Activated T-helper 1 cell treated with anti-CD3 and anti-CD28 coated beads, Interleukin-2, amount 50 U/mL, for 16 hours (primary cell): ENCODE measurements at places on chromosomes 7 and 10.
A peak's percentile ranks its signal among the peaks of the same experiment; 100 is the strongest.

DNA sequence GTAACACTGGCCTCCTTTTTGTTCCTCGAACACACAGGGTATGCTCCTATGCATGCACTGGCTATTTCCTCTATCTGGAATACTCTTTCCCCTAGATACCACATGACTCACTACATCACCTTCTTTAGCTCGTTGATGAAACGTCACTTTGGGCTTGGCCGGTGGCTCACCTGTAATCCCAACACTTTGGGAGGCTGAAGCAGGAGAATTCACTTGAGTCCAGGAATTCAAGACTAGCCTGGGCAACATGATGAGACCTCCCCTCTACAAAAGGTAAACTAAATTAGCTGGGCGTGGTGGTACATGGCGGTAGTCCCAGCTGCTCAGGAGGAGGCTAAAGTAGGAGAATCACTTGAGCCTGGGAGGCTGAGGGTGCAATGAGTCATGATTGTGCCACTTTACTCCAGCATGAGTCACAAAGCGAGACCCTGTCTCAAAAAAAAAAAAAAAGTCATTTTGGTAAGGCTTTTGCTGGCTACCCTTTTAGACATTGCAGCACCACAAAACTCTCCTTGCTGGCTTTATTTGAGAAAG lies 14.5 kb downstream of the ANKIB1 start:
- DNase-seq = no peak

DNA sequence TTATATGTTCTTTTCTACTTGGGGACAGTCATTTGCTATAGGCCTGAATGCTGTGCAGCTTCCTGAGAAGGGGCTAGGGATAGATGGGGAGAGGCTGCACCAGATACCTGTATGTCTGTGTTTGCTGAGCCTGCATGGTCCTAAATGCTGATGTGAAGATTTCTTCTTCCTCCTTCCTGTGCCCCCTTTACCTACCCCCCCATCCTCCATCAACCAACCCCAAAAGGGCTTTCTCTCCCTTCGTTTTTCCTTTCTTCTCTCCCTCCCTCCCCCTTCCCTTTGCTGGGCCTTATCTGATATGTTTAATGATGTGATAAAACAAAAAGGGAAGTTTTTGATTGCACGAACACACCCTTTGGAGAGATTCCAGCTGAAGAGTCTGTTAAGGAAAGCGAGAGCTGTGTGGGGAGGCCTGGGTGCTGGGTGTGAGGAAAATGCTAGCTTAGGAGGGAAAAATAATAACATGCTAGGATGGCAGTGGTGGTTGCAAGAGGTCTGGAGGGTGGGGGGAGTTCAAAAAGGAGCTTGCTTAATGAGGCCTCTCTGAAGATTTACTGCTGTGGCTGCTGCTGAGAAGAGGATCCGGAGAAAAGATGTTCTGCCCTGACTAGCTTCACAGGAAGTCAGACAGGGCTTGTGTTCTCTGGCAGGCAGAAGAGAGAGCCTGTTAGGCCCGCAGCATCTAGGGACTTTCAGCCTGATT lies 101.8 kb downstream of the SAMD9 start:
- no peak for DNase-seq

- DNase-seq = no peak
Measured at GRCh38 chr7:1964913-1965578, 267.7 kb downstream of the MAD1L1 start.

DNA sequence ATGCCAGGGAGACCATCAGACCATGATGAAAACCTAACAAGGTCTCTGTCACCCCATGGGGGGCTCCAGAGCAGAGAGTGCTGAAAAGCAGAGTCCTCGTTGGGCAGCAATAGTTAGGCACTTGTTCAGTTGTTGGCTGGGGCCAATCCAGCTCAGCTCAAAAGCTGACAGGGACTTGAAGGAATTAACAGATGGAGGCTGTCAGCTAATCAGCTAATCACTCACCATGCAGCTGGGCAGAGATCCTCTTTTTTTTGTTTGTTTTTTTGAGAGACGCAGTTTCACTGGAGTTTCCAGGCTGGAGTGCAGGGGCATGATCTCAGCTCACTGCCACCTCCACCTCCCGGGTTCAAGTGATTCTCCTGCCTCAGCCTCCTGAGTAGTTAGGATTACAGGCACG lies 18.1 kb downstream of the CEP55 start:
- DNase-seq = no peak

DNA sequence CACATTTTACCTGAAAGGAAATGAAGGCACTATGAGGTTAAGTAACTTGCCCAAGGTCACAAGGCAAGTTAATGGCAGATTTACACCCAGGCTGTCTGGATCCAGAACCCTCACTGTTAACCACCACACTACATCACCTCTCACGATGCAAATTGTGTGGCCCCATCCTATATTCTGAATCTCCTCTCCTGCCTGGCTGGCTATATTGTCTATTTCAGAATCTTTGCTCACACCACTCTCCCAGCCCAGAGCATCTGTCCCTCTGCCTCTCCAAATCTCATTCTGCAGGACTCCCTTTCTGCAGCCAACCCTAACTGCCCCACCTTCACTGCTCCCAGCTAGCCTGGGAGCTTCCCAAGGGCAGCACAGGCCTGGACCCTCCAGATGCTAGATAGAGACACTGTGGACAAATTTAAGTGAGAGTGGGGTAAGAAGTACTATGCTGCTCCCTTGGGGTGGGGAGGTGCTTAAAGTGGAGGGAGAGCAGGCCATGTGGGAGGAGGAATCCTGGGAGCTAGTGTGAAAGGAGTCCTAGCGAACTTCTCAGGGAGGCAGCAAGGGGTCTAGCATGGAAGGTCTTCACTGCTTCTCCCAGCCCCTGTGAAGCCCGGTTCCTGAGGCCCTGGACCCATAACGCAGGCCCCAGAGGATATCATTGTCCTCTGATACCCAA lies 786 bp downstream of the CUEDC2 start:
- no peak for DNase-seq

- DNase-seq = no peak
Measured at GRCh38 chr10:133441780-133442179, 12.0 kb upstream of the SCART1 start.

DNA sequence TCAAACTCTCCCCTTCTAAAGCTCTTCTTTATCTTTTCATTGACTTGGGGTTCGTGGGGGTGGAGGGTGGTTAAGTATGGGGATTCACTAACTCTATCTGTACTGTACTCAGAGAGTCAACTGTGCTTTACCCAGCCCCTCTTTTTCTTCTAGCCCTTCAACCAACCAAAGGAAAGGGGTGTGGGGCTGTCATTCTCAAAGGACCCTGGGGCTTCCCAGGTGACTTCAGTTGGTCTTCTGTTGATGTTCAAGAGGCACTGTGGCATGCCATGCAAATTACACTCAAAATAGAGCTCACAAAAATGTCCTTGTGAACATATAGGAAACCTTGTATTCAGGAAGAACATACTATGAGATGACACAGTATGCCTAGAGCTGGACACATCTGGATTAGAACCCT lies 16.9 kb upstream of the RHOBTB1 start:
- DNase-seq = no peak

- DNase-seq = no peak
Measured at GRCh38 chr10:43599333-43599732, 6.9 kb upstream of the ZNF485 start.

GRCh38 chr7:22911889-22912288 lies 89.2 kb upstream of the TOMM7 start:
- no peak for DNase-seq

GRCh38 chr7:158587162-158588084 lies at the start of gene PTPRN2:
Gene PTPRN2, minus strand, starts transcription at chr7:158587823.
- DNase-seq = peak; percentile 43

- no peak for DNase-seq
Measured at GRCh38 chr10:112195224-112195623, 11.7 kb upstream of the GPAM start.

DNA sequence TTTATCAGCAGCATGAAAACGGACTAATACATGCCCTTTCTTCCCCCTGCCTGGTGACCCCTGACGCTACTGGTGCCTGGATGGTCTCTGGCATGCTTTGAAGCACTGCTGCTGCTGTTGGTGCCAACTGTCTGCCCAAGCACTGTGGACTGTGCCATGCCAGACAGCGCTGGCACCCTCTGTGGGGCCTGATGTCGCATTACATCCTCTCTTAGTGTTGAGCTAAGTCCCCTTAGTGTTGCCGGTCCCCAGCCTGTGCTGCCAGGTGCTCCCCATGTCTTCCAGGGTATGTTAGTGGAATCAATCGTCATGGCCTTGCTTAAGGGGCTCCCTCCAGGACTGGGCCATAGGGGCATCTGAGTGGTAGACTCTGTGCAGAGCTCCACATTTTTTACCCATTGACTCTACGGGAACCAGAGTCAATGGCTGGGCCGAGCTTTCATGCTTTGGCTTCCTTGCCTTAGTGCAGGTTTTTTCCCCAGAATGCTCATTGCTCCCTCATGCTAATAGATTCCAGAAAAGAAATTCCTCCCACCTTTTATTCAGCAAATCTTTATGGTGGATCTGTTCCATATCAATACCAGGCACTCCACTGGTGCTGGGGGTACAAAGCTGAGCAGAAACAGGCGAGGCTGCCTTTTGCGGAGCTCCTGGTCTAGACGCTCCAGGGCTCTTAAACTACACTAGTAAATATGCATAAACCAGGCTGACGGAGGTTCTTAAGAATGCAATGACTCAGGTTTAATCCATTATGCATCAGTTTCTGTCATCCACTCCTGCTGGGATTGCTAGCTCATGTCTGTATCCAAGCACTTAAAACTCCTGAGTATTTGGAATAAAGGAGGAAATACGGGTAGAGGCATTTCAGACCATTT lies 21.8 kb upstream of the MRC1 start:
- DNase-seq = no peak

DNA sequence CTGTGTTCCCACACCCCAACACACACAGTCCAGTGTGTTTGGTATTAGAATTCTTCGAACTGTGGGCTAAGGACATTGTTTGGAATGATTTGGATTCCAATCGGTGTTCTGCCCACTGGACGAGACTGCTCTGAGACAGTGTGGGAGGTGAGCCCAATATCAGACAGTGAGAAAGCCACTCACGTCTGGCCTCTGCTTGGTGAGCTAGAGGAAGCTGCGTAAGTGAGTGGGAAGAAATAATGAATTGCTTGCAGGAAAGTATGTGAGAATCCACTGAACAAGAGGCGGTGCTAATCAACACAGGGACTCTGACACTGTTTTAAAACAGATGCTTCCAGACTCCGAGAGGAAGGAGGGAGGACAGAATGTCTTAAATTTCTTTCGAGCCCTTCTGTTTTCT lies 675.0 kb upstream of the ANKRD30A start:
- DNase-seq = no peak

DNA sequence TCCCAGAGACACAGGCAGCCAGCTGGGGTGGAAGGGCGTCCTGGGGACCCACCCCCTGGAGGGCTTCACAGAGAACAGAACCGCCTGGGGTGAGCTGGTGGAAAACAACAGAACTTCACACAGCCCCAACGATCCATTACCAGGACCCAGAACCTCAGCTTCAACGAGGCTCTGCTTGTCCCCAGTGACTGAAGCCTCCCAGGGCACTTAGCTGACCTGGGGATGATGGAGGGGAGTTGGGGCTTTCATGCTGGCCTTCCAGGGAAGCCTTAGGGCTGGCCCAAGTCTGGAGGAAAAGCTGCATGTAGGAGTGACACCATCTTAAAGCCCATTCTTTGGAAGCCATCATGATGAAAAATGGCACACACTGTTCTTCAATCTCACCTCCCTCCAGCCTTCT lies 300.2 kb downstream of the WDR37 start:
- no peak for DNase-seq

DNA sequence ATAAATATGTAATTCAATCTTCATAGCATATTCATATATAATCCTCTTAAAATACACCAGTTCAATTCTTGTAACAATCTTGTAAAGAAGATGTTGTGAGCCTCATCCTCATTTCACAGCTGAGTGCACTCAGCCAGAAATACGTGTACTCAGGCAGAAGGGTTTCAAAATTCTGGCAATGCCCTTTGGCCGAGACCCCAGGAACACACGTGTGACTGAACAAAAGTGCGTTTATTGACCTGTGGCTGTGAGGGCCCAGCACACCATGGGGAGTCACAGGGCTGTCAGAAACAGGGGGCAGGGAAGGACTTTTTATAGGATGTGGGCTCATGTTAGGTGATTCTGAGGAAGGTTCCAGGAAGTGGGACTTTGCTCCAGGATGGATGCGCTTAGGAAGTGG lies 21.5 kb downstream of the GIMAP8 start:
- DNase-seq = no peak

- DNase-seq = no peak
Measured at GRCh38 chr10:50216894-50217293, 34.4 kb downstream of the ASAH2 start.

DNA sequence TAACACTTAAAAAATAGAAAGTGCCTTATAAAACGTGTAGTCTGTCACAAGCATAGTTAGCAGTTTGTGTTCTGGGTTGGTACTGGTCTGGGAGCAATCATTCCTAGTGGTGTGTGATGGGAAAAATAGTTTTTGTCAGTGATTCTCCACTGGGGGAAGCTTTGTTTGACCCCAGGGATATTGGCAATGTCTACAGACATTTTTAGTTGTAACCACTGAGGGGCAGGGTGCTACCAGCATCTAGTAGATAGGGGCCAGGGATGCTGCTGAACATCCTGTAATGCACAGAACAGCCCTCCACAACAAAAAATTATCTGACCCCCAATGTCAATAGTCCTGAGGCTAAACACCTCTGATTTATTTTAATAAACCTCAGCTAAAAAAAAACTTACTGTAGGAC lies 51.6 kb upstream of the CREB5 start:
- no peak for DNase-seq

- no peak for DNase-seq
Measured at GRCh38 chr7:25218191-25218590, 10.1 kb downstream of the NPVF start.

DNA sequence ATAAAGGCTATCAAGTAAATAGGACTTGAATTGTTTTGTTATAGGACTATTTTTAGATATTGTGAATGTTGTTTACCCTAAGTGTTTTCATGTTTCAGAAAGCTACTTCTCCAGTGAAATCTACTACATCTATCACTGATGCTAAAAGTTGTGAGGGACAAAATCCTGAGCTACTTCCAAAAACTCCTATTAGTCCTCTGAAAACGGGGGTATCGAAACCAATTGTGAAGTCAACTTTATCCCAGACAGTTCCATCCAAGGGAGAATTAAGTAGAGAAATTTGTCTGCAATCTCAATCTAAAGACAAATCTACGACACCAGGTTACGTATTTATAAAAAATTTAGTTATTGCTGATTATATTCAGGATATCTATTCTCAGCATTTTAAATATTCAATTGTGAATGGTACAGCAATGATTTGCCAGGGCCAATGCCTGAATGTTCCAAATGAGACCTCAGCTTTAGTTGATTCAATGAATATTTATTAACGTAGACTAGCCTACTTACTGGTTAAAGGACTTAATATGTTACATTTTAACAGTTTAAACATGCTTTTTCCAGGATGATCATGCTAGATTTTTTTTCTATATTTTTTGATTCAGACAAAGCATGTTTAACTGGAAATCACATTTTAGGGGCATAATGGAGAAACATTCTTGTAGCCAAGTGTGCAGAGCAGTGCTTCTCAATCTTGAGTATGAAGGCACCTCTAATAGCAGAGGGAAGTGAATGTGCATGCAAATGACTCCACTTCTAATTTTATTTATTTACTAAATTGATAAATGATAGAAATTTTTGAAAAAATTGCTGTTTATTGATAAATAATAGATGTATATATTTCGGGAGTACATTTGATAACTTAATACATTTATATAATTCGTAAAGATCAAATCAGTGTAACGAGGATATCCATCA lies 18.2 kb downstream of the ANLN start:
- DNase-seq = no peak
